SIG-M5 (cell line): ENCODE measurements at places on chromosomes 5 and 9.

GRCh38 chr5:61319388-61320146, 12.5 kb upstream of the ZSWIM6 start:
- DNase-seq: no peak

- no peak for DNase-seq
Observed at GRCh38 chr5:55036477-55036876, 12.4 kb downstream of the GZMK start.

GRCh38 chr5:42808888-42809611, 2.6 kb downstream of the SELENOP start:
- DNase-seq: no peak

GRCh38 chr9:129560881-129561306, 60.0 kb downstream of the C9orf50 start:
- no peak for DNase-seq

- no peak for DNase-seq
Observed at GRCh38 chr5:121982893-121983285, 21.1 kb downstream of the SRFBP1 start.

- DNase-seq: no peak
Observed at GRCh38 chr9:110908894-110909293, 129.4 kb downstream of the LPAR1 start.

DNA sequence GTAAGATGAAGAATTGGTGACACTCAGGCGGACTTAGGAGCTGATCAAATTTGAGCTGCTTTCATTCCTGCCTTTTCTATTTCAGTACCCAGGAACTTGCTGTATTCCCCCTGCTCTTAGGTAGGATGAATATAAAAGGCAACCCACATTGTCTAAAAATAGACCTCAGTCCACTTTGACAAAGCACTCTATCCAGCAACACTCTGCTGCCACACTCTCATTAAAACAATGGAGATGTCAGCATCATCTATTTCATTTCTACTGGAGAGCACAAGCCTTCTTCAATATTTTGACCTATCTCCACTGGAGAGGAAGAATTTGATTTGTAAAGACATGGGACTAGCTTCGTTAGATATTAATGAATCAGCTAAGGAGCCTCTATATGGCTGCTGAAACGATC, 468.4 kb downstream of the PTPRD start:
- DNase-seq: no peak

GRCh38 chr9:86605303-86605702, 251.1 kb upstream of the TUT7 start:
- DNase-seq: no peak

GRCh38 chr5:61498121-61498520, 166.1 kb downstream of the ZSWIM6 start:
- no peak for DNase-seq

- no peak for DNase-seq
Observed at GRCh38 chr9:119853126-119853525, 483.9 kb upstream of the BRINP1 start.

DNA sequence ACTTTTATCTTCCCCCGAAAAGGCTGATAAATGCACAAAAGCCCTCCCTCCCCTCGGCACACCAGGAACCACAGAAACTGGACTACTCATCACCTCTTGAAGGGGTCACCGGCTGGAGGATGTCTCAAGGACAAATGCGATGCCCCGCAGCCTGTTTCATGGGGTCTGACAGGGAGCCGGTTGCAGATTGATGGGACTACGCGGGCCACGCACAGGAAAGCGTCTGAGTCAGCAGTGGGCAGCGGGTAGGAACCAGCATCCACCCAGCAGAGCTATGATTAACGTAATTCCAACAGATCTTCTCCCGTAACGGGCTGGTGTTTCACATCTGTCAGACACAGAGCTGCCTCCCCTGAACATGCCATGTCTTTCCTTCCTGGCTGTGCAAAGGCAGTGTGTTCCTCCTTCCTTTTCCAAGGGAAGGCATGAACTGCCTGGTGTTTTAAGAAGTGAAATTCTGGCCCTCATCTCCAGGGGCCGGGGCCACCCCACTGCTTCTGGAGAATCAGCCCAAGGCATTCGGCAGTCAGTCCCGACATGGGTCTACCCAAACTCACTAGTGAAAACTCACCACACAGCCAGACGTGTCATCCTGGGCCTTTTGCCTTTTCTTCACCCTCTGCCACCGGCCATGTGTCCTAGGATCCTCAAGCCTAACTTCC, 144.4 kb upstream of the PHYKPL start:
- DNase-seq: no peak

DNA sequence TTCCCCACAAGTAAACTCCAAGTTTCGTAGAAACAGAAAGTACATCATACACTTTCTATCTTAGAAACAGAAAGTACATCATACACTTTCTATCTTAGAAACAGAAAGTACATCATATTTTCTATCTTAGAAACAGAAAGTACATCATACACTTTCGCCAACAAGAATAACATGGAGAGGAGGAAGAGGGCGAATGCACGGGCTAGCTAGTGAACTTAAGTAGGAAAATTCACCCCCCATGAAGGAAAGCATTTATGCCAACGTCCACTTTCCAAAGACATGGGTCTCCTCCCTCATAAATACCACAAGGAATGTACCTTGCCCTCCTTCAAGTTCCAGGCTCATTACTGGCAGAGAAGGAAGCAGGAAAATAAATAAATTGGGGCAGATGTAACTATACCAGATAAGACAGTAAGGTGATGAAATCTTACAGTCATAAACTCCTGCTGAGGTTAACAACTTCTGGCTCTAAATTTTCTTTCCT, 64.7 kb downstream of the FRMD3 start:
- DNase-seq: no peak

DNA sequence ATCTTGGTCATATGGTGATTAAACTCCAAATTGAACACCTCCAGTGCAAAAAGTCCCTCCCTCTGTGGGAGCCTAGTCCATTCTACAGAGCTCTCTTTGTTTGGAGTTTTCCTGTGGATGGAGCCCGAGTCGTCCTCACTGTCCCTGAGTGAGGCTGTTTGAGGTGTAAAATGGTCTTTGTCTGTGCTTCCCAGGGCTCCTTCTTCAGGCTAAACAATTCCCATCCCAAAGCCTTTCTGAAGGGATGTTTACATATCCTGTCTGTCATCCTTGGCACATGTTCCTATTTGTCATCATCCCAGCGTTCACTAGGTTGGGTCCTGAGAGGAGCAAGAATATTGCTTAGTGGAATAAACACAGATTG, 68.9 kb downstream of the COL27A1 start:
- DNase-seq: no peak

- DNase-seq: no peak
Observed at GRCh38 chr5:146878476-146879172, at the start of gene PPP2R2B. Gene PPP2R2B, minus strand, starts transcription at chr5:146878757.

- DNase-seq: no peak
Observed at GRCh38 chr5:111163000-111163399, 61.2 kb upstream of the CAMK4 start.

- DNase-seq: no peak
Observed at GRCh38 chr5:56176155-56176798, 56.9 kb downstream of the ANKRD55 start.

GRCh38 chr5:142777099-142777498, 6.9 kb downstream of the ARHGAP26 start:
- DNase-seq: no peak

DNA sequence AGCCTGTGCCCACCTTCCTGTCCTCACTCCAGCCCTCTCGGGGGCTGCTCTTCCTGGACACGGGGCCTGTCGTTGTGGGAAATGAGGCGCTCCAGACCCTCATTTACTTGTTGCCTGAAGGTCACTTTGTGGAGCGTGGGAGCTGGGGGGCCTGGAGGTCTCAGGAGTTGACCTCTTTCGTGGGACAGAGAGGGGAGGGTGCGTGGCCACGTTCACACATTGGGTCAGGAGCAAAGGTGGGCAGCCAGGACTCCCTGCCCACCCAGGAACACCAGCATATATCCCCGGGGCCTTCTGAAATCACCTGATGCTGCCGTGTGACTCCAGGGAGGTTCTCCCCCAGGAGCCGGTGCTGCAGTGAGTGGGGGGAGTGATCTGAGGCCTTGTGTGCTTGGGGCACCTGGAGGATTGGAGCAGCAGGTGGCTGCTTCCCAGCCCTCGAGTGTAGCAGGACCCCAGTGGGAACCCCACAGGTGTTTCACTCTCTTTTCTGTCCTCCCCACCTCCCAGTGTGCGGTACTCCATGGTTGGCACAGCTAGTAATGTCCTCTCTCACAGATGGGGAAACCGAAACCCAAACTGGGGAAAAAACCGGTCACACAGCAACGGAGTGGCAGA, 20.3 kb downstream of the NCS1 start:
- DNase-seq: no peak

DNA sequence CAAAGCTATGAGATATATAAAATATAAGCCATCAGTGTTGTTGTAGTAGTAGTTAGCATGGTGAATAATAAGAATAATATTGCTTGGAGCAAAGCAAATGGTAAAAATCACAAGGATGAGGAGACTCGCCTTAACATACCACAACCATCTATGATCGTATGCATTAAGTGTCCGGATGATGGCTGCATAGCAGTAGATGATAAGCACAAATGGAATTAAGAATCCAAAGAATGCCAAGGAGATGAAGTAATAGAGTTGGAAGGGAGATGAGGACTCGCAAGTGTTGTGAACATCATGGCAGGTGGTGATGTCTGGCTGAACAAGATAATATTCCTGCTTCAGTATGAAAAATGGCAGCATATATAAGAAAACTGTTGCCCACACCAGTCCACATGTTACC, 5.5 kb downstream of the F2RL2 start:
- no peak for DNase-seq

DNA sequence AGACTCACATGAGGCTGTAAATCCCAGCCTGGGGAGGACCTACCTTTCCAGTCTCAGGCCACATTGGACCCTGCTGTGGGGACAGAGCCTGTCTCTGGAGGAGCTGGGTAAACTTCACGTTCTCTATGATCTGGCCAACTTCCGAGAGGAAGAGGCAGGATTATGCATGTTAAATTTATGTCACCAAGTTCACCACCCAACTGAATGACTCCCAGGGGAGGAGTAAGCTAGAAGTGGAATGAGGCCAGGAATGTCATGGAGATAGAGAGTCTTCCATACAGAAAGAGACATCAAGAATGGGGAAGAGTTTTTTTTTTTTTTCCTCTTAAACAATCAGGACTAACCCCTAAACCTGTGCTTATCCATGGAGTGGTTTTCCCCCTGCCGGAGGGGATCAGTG, 90.3 kb upstream of the PALM2AKAP2 start:
- no peak for DNase-seq

DNA sequence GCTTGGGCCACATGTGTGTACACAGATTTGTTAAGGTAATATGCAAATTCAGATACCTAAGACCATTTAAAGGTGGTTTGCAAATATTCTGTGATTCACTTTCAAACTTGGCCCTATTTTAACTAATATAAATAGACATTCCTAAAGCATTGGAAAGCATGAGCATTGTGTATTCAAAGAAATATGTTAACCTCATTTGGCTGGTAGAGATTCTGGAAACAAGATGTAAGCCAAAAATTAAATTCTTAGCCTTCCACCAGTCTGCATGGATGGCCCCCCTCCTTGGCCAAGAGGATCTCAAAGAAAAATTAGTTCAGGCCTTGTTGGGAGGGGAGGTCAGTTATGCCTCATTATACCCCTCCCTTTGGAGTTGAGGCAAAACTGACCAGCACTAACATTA, 38.7 kb upstream of the C6 start:
- DNase-seq: no peak
